Sciatic nerve (tissue), 2 donors: ENCODE measurements at places on chromosomes 12 and 14. TPM values are rescaled to one million over a fixed set of nuclear protein-coding genes. Genes with fewer than 3 reads are reported as not detected.

The PDE3A gene
- total RNA-seq, result 10.1 TPM

The RNF34 gene
- 39.5 TPM for total RNA-seq

The LHX5 gene
- not detected for total RNA-seq

GRCh38 chr12:80715713-80716249, 931 bp upstream of the MYF5 start:
- DNase-seq, result no peak

DNA sequence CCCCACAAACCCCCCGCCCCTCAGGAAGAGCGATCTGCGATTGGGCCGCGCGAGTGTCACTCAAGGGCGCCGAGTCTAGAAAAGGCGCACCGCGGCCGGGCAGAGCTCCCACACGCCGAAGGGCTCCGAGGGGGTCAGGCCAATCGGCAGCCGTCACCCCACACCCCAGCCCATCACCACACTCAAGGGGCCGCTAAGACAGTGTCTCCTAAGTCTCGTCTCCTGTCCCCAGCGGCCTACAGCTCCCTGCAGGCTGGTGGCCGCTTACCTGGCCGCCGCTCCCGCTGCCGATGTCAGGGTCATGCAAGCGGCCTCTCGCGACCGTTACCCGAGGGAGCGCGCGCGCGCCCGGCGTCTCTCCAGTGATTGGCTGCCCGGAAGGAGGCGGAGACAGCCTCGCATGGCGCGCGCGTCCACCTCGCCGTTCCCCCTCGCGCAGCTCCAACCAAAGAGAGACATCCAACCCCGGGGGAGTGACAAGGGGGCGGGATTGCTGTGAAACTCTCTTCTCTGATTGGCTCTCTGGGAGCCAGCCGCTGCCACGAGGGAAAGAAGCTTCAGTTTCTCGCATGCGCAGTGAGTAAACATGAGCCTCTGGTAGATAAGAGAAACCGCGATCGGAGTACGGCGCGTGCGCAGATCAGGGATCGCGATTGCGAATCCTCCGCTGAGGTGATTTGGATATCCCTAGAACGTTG, at the start of the genes MPHOSPH9 and MTRFR:
Gene MPHOSPH9 (minus strand): TSS at position 335 of the 698 bp plus-strand sequence. CDS start 2,777 bp downstream, outside the sequence.
Gene MTRFR (plus strand): TSS at position 630 of the 698 bp plus-strand sequence. CDS start 20,239 bp downstream, outside the sequence.
- DNase-seq, result peak; percentile 98

The CACNA1C gene
- 9.0 TPM for total RNA-seq

The SPPL3 gene
- total RNA-seq, result 58.5 TPM

DNA sequence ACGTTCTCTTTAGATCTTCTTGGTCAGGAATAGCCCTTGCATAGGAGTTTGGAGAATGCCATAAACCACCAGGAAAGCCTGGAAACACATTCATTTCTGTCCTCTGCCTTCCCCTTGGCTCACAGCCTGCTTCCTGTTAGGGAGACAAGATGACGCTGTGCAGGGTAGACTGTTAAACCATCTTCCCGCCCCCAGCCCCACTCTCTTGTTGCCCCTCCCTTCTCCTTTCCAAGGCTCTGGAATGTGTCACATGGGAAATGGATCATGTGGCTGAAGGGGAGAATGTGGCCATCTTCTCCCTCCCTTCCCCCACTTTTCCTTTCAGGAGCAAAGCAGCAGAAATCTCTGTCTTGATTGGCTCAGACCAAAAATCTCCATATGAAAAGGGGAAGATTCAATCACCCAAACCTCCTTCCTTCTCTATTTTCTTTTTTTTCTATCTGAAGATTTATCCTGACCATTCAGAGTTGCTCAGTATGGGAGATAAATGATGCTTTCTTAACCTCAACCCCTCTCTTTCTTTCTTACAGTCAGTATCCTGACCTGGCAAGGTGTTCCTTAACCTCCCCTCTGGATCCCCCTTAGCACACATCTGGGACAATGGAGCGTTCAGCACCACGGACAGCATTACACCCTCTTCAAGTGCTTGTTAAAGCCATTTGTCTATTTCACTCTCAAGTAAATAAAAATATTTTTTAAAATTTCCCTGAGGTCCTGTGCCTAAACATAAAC, 11.4 kb downstream of the GPR19 start:
- DNase-seq, result no peak

- DNase-seq, result no peak
These were observed 10.2 kb downstream of the KITLG start for GRCh38 chr12:88570103-88570502.

The GPRC5D gene
- not detected for total RNA-seq

GRCh38 chr12:132071830-132072384, 72.2 kb downstream of the DDX51 start:
- DNase-seq, result peak; percentile 39

The NANOG gene
- 0.31 TPM for total RNA-seq

- no peak for DNase-seq
These were observed 3.6 kb upstream of the IGFBP6 start for GRCh38 chr12:53093777-53094393.

DNA sequence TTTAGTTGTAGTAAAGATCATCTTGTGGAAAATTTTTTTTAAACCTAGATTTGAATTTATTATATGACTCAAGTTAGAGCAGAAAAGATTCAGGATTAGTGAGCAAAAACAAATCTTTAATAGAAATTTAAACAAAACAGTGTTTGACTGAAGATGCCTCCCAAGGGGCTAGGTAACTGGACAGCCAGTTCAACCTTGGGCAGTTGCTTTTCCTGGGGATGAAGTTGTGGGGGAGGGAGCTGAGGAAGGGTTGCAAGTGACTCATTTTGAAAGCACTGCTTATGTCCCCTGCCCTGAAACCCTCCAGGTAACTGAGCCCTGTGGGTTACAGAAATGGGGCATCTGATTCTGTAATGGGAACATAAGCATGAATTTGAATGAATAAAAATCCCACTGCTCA, 13.1 kb downstream of the CFAP54 start:
- DNase-seq, result no peak

DNA sequence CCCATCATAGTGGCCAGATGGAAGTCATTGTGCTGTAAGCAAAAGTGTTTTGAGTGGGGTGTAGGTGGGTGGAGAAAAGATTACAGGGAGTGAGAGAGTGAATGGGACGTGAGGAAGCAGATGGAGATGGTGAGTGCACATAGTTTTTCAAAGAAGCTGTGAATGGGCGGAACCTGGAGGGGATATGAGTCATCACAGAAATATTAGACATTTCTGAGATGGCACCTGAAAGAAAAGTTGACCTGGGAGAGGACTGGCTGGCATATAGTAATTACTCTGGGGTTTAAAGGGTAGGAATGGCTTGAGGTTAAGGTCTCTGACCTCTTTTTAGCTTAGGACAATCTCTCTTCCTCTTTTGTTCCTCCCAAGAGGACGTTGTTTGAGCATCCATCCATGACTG, 50.5 kb downstream of the ANO4 start:
- no peak for DNase-seq

The PLEKHG7 gene
- total RNA-seq, result 5.3 TPM

The FAM186B gene
- total RNA-seq, result 0.36 TPM

GRCh38 chr14:86673523-86673969, 1143.6 kb downstream of the FLRT2 start:
- no peak for DNase-seq

The ITGB7 gene
- 33.4 TPM for total RNA-seq

The NFE2 gene
- total RNA-seq, result 7.7 TPM

DNA sequence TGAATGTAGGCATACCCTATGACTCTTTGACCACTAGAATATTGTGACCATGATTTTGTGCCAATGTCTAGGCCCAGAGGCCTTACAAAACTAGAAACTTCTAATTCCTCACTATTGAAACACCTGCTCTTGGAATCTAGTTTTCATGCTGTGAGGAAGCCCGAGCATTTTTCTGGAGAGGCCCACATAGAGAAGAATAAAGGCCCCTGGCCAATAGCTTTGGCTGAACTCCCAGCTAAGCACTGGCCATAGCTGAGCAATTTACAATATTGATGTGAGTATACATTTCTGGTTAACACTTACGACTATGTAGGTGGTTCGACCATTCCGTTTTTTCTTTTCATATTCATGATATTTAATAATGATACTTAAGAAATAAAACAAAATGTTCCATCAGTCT, 190.3 kb downstream of the KCNH5 start:
- no peak for DNase-seq

- no peak for DNase-seq
These were observed 14.1 kb downstream of the DGLUCY start for GRCh38 chr14:91127924-91128323.

The ZC3H10 gene
- 9.0 TPM for total RNA-seq

The NUDT4 gene
- 50.0 TPM for total RNA-seq

- DNase-seq, result no peak
These were observed 136.8 kb downstream of the TPH2 start for GRCh38 chr12:72075401-72075800.

The RARG gene
- 56.3 TPM for total RNA-seq

GRCh38 chr12:88501972-88502938, 78.0 kb downstream of the KITLG start:
- no peak for DNase-seq

The OR4E2 gene
- not detected for total RNA-seq

The OAS1 gene
- total RNA-seq, result 19.3 TPM

The IFNG-AS1 gene
- total RNA-seq, result 0.27 TPM

DNA sequence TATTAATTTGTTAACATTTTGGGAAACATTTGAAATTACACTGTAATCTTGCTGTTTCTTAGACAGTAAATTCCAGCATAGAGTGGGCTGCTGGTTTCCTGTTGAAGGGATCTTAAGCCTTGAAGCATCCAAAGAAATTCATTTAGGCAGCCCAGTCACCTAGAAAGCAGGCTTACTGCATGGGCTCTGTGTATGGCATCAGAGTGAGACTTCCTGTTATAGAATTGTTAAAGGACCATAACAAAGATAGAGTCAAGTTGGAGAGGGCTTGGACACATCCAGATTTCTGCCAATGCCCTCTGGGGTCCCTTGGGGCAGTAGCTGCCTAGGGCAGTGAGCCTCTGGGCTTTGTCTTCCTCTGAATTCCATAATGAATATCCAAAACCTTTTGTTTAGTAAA, 149.2 kb downstream of the DYRK2 start:
- DNase-seq, result no peak

The CAPS2 gene
- total RNA-seq, result 33.9 TPM

The HELB gene
- 8.7 TPM for total RNA-seq

GRCh38 chr12:71216725-71217579, 59.2 kb upstream of the TSPAN8 start:
- no peak for DNase-seq

GRCh38 chr14:102965282-102965681, 42.8 kb downstream of the AMN start:
- no peak for DNase-seq

The HAL gene
- 2.1 TPM for total RNA-seq

The MLEC gene
- 86.9 TPM for total RNA-seq

DNA sequence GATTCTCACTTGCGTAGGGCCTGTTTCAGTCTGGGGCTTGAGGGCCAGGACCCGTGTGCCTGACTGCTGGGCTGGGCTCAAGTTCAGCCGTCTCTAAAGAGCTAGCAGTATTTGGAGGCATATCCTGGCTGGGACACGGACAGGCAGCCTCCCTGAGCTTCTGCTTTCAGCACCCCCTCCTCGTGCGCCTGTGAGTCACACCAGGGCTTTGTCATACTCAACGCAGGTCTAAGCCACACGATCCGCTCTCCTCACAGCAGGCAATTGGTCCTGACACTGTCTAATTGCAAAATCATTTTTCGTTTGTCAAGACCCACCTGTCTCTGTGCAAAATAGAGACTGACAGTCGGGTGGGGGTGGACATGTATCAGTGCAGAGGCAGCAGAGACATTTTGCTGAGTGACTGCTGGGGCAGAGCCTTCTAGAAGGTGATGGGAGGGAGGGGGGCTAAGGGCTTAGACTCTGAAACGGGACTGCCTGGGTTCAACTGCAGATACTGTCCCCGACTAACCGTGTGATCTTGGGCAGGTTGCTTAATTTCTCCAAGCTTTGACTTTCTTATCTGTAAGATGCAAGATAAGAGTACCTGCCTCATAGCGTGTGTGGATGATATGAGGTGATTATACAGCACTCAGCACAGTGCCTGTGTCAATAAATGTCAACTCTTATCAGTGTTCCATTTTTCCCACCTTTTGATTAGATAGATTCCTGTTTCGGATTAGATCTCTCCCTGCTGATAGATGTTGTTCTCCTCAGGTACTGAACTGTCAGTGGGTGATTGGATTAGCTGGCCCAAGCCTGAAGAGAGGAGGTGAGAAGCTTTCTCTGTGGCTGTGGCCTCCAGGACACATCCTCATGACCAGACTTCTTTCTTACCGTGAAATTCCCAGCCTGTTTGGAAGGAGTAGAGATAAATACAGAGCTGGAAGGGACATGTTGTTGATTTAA, 53.1 kb downstream of the KCNA1 start:
- no peak for DNase-seq

The LRFN5 gene
- total RNA-seq, result 10.9 TPM

GRCh38 chr12:11970155-11970520, 100.6 kb upstream of the BCL2L14 start:
- no peak for DNase-seq

The TAS2R9 gene
- not detected for total RNA-seq

The RASAL1 gene
- 8.6 TPM for total RNA-seq

DNA sequence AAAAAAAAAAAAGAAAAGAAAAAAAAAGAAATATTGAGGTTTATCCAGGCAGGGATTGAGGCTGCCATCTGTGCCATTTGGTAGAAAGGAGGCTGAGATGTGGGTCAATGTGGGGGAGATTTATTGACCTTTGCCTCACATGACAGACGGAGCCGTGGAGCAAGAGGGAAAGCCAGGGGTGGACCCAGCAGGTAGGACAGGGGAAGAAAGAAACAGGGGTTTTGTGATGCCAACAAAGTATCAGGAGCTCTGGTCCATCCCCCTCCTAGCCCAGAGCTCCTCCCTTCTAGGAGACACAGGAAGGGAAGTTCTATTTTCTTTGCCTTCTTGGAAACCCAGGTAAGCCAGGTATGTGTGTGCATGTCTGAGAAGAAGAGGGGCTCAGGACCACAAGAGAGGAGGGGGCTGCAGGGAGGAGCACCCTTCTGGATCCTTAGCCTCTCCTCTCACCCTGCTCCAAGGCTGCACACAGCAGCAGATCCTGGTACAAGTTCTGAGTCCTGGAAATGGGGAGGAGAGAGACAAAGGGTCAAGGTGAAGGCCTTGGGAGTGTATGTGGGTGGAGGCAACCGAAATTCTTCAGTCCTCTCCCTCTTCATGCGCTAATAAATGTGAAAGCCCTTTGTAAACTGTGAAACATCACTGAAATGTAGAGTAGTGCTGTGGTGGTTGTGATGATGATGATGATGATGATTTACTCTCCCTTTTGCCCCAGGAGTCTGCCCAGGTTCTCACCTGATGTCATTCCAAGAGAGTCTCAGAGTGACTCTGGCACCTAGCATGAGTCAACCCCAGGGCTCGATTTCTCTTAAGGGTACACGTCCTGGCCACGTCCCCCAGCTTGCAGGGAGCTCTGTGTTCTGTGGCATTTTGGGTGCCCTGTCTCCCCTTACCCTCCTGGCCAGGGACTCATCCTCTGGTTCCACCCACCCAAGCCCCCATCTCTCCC, 26.3 kb downstream of the ZFP36L1 start:
- no peak for DNase-seq
